ENCODE measurements at places on chromosomes 11 and 22.

DNA sequence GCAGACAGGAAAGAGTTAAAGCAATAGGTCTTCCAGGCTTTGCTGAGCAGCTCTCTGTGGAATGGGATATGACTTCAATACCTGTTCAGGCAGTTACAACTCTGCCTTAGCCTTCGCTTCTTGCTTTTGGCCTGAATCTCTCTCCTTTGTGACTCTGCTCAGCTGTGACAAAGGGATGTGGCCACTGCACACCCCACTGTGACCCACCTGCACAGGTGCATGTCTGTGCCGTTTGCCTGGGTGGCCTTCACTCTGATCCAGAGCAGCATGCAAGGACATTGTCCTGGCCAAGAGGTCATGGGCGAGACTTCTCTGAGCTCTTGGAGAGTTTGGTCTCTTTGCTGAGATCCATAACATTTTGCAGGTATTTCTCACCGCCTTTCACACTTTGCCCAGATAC, 891.3 kb downstream of the BRD1 start:
- DNase-seq = no peak

GRCh38 chr11:69637941-69638871, 2.8 kb upstream of the CCND1 start:
- DNase-seq = no peak

GRCh38 chr11:23502826-23503225, 642.6 kb upstream of the CCDC179 start:
- DNase-seq = no peak

- no peak for DNase-seq
Observed at GRCh38 chr11:39690856-39691255, 1768.6 kb downstream of the LRRC4C start.

DNA sequence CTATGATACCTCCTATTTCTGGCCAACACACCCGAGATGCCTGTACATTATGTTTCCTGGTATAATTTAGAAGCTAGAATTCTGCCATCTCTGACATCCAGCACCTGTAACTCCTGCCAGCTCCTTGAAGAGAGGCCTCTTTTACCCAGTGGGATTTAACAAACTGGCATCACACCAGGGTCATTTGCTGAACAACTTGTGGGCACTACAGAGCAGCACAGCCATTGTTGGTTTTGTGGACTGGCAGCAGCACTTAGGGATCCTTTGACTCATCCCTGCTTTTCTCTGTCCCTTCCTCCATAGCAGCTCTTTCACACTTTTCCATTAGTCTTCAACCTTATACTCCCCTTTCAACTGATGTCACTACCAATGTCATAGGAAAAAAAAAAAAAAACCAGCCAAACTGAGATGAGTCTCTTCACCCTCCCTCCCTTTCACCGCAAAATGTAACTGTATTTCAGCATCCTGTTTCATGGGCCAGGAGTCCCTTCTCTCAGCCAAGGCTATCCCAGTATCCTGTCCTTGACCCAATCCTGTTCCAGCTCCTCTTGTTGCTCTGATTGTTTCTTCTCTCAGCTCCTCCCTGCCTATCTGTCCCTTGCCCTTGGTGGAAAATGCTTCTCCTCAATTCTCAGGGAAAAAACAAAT, 68.7 kb downstream of the PPFIBP2 start:
- no peak for DNase-seq

- no peak for DNase-seq
Observed at GRCh38 chr11:73851046-73851764, 25.4 kb downstream of the COA4 start.

- DNase-seq = no peak
Observed at GRCh38 chr11:4454021-4454420, 4.9 kb downstream of the OR52K2 start.

DNA sequence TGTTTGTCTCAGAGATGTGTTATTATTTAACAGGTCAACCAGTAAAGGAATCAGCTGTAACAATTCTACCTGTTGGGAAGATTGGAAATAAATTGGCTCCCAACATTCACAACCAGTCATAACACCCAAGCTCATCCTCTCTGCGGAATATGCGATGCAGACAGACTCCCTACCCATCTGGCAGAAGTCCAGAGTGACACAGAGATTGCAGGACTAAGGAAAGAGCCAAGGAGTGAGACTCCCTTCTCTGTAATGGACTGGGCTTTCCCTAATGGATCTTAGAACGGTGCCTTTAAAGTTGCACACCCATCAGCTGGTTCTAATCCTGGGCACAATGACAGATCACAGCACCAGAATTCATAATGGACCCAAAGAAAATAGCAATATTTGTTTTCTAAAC, 27.8 kb upstream of the UBASH3B start:
- DNase-seq = no peak

DNA sequence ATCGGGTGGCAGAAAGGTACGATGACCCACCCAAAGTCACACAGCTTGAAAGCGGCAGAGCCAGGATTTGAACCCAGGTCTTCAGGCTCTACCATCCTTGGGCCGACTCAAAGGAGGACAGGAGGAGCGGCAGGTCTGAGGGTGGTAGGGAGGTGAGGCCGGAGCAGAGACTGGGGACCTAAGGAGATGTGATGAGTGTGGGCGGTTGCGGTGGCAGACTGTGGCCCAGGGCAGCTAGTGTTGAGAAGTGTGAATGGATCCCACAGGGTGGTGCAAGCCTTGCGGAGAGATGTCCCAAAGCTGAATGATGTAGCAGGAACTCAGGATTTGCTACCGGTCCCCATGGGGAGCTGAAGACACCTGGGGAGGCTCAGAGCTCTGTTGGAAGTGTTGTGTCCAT, 180.2 kb downstream of the MYO18B start:
- DNase-seq = no peak

- DNase-seq = no peak
Observed at GRCh38 chr11:62152245-62153086, 28.7 kb downstream of the INCENP start.

GRCh38 chr11:6646918-6647679, 8.5 kb downstream of the DCHS1 start:
- no peak for DNase-seq

- no peak for DNase-seq
Observed at GRCh38 chr22:39699631-39700360, 129.2 kb downstream of the CACNA1I start.

DNA sequence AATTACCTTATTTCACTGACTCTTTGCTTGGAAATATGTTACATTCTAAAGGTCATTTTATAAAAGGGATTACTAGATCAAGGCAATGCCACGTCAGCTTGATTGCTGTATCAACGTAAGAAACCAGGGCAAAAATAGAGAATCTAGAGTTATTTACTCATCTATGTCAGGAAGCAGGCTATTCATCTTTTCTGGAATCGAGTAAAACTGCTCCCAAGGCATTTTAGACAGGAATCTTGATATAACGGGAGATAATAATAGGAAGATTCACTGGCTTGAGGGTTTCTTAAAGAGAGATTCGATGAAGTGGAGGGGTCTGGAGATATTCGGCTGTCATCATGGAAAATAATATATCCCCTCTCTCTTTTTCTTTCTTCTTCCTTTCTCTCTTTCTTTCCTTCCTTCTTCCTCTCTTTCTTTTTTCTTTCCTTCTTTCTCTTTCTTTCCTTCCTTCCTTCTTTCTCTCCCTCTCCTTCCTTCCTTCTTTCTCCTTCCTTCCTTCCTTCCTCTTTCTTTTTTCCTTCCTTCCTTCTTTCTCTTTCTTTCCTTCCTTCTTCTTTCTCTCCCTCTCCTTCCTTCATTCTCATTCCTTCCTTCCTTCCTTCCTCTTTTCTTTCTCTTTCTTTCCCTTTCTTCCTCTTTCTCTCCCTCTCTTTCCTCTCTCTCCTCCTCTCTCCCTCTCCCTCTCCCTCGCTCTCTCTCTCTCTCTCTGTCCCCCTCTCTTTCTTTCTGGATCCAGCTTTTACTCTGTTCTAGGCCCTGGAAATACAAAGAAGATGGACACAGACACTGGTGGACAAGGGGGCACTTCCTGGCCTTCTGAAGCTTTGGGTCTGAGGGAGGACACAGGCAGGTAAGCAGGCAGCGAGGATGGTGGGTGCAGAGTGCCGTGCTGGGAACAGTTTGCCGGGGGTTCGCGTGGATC, 18.1 kb upstream of the RASD2 start:
- no peak for DNase-seq

DNA sequence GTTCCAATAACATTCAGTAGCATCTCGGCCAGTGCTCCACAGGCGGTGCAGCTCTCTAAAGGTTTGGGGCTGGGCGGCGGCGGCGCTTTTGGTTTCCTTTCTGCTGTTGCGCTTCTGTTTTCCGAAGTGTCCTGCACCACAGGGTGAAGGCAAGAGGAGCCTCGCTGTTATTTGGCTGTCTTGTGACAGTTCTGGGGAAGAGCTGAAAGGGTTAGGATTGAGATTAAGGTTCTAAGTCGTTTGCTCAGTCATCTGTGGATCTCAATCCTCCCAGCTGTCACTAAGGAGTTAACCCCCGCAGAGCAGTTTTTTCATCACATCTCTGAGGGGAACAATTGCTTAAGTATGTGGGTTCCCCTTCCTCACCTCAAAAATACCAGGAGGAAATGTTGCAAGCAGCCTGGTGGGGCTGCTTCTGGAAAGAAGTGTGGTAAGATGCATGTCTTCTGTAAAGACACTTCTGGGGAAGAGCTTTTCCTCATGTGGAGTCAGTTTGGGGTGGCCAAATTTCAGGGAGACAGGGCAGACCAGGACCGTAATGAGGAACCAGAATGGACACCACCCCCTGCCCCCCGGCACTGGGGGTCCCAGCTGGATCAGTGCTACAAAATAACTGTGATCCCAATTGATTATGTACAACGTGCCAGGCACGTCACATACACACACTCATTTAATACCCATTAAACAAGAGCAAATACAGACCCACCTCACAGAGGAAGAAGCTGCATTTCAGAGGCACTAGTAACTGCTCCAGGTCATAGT, 14.2 kb downstream of the TMEM121B start:
- DNase-seq = no peak

DNA sequence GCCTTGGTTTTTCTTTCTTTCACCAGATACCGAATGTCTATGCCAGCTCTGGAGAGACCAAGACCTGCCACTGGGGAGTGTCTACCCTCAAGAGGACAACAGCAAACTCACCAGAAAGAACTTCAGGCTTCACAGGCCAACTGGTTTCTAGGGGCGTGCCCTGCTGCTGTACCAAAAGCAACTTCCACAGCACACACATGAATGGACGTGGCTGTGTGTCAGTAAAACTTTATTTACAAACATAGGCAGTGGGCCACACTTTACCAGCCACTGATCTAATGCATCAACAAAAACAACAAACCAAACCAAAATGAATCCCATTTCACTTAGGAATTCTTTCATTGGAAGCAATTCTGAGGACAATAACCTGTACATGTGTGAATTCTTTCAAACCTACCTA, 16.7 kb downstream of the DEAF1 start:
- no peak for DNase-seq

GRCh38 chr11:65219930-65220213, 38.1 kb downstream of the CAPN1 start:
- no peak for DNase-seq

DNA sequence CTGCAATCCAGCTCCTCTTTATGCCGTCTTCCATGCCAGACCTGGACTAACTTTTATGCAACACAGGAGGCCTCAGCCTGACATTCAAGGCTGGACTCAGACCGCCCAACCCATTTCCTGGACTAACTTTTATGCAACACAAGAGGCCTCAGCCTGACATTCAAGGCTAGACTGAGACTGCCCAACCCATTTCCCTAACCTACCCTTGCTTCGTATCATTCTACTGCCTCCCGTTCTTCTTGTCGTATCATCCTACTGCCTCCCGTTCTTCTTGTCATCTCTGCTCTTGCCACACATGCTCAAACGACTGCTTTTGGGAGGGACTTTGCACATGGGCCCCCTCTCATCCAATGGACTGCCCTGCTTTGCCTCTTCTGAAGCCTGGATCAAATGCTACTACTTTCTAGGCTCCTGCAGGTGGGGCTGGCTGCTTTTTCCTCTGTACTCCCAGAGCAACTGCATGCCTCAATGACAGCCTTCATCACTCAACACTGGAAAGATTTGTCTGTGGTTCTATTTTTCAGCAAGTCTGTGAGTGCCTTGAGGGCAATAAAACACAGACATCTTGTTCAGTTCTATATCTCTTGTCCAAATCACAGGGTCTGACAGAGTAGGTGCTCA, 7.8 kb downstream of the TBC1D10A start:
- DNase-seq = no peak

GRCh38 chr22:29738118-29738815, 18.5 kb downstream of the CABP7 start:
- DNase-seq = no peak

GRCh38 chr11:134652586-134653255, 240.7 kb upstream of the B3GAT1 start:
- no peak for DNase-seq

DNA sequence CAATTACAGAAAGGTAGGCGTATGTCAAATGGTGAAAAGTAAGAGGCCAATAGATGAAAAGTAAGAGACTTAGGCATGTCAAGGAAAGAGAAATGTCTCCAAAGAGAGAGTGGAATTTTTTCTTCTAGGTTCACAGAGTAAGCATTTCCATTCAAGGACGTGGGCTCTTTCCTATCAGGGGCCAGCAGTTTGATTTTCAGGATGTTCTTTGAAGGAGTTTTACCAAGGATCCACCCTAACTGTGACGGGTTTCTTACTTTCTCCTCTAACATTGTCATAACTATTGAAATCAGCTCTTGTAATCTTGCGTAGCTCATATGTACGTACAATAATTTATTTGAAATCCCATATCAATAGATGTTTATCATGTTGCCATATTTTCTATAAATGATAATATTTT, 2112.2 kb upstream of the RAG2 start:
- DNase-seq = no peak

- no peak for DNase-seq
Observed at GRCh38 chr22:31193092-31193491, 19.0 kb upstream of the LIMK2 start.

DNA sequence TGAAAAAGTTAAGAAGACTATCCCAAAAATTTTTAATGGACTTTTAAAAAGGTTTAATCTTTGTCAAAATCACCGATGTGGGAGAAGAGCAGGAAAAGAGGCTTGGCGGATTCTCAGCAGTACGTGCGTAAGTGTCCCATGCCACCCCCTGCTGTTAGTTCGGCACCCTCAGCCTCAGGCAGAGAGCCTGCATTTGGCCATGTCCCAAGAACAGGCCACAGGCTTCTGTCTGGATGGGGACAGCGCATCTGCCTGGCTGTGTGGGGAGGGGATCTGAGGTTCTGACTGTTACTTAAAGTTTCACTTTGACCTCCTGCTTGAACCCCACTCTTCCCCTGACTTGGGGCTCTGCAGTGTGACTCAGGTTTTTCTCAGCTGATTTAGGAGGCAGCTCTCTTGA, 35.3 kb downstream of the EXT2 start:
- no peak for DNase-seq
